Kidney (tissue), 22 donors: ENCODE measurements at places on chromosomes 13 and 19. TPM values are rescaled to one million over a fixed set of nuclear protein-coding genes. Genes with fewer than 3 reads are reported as not detected.

CEACAM8 gene
- total RNA-seq = not detected

CEACAM16 gene
- not detected for total RNA-seq

OR1I1 gene
- total RNA-seq = not detected

RUBCNL gene
- 4.6 TPM for total RNA-seq

GRK1 gene
- not detected for total RNA-seq

ZNF888 gene
- 22.6 TPM for total RNA-seq

TRPC4 gene
- total RNA-seq = 2.9 TPM

ICAM5 gene
- 2.9 TPM for total RNA-seq

CDX2 gene
- not detected for total RNA-seq

ZNF773 gene
- 12.1 TPM for total RNA-seq

APOC1 gene
- 11.8 TPM for total RNA-seq
